Stimulated activated CD4-positive, alpha-beta T cell treated with anti-CD3 and anti-CD28 coated beads, Interleukin-1b, Interleukin-23, amount 100 ng/mL, for 1 hour (primary cell): ENCODE measurements at places on chromosomes 16 and 17.

DNA sequence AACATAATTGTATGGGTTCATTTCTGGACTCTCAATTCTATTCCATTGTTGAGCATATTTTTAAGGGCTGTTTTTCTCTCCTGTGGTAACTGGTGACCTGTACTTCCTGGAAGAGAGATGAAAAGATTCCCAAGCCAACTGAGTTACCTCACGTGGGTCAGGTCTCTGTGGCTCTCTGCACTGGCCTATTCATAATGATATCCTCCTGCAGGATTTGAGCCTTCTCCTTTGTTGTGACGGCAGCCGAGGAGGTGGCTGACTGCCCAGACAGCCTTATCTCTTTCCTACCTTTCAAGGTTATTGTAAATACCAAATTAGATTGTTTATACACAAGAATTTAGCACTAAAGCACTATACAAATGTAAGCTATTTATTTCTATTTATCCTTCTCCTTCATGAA, 2.7 kb upstream of the ACE start:
- DNase-seq = no peak

- no peak for DNase-seq
Observed at GRCh38 chr16:23868136-23868535, 32.4 kb downstream of the PRKCB start.

GRCh38 chr16:19689342-19689741, 28.7 kb downstream of the KNOP1 start:
- no peak for DNase-seq

GRCh38 chr16:88473666-88474534, 20.8 kb downstream of the ZFPM1 start:
- no peak for DNase-seq

DNA sequence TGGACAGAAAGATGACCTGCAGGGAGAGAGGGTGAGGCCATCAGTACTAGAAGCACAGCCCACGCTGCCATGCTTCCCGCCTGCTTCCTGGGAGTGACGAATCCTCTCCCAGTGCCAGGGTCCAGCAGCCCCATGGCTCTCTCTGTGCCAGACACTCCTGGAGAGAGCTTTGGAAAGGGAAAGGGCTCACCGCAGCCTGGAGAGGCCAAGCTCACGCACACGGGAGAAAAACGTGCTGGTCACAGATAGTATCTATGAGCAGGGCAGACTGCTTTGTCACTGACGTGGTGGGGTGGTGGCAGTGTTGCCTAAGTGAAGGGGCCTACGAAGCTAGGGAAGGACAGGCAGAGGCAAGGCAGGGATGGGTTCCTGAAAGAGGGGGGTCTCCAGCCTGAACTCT, 5.4 kb downstream of the WBP2 start:
- no peak for DNase-seq

- DNase-seq = no peak
Observed at GRCh38 chr17:29699283-29699682, 76.6 kb upstream of the CORO6 start.

GRCh38 chr17:78725448-78726021, 56.5 kb downstream of the CYTH1 start:
- no peak for DNase-seq

DNA sequence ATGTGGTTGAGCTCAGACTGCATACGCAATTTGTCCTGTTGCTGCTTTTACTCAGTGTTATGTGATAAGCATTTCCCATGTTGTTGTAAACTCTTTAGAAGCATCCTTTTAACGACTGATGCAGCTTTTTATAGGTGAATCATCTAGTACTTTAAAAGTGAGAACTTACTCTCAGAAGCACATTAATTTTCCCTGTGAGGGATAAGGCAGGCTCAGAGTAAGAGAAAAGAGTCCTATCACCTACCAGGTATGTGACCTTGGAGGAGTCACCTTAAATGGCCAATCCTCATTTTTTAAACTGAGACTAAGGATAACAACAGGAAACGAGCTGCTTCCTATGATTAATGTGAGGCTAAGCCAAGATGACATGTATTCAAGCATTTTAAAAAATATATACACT, 34.4 kb upstream of the GAN start:
- DNase-seq = no peak

DNA sequence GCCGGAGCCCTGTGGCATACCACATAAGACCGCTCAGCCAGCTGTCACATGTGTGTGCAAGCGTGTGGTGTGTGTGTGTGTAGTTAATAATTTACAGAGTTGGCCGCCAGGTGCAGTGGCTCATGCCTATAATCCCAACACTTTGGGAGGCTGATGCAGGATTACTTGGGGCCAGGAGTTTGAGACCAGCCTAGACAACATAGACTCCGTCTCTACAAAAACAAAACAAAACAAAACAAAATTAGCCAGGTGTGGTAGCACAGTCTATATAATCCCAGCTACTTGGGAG, 20.4 kb downstream of the SOCS1 start:
- no peak for DNase-seq

DNA sequence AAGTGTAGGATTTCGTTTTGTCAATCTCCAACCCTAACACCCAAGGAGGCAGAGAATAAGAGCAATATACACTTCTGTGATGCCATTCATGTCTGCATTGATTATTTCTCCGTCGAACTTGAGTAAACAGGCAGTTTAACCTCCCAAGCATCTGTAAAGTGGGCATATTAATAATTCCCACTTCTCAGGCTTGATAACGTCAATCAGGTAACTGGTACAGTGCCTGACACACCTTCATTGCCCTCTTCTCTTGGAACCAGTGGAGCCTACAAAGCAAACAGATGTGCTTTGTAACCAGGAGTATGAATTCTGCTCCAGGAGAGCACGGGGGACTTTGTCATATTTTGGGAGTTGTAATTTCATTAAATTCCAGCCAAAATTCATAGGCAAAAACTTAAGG, 32.5 kb upstream of the PLCG2 start:
- DNase-seq = no peak
